Panc1 (cell line): ENCODE measurements at places on chromosomes 12 and 14. TPM values are rescaled to one million over a fixed set of nuclear protein-coding genes. Genes with fewer than 3 reads are reported as not detected.

GPR84 gene
- not detected for total RNA-seq

RD3L gene
- not detected for total RNA-seq

TSFM gene
- 40.3 TPM for total RNA-seq

PTGDR gene
- total RNA-seq = not detected

CAPZA3 gene
- not detected for total RNA-seq

CCDC177 gene
- not detected for total RNA-seq

RTL1 gene
- not detected for total RNA-seq

SLC38A1 gene
- 127 TPM for total RNA-seq

BDKRB2 gene
- total RNA-seq = 0.05 TPM

ACSS3 gene
- total RNA-seq = 0.10 TPM

PPM1H gene
- 22.9 TPM for total RNA-seq

PZP gene
- total RNA-seq = not detected

SOCS2 gene
- total RNA-seq = 33.8 TPM

MYF6 gene
- not detected for total RNA-seq

GLT1D1 gene
- total RNA-seq = not detected

AQP6 gene
- total RNA-seq = 0.31 TPM

KRT78 gene
- not detected for total RNA-seq

NTN4 gene
- total RNA-seq = 17.1 TPM

KRT8 gene
- 6,125 TPM for total RNA-seq

ABCC9 gene
- total RNA-seq = 0.03 TPM

WDHD1 gene
- 21.7 TPM for total RNA-seq

TTC9 gene
- total RNA-seq = 0.49 TPM

ENDOU gene
- not detected for total RNA-seq
